ENCODE measurements at places on chromosomes 3 and 15.

DNA sequence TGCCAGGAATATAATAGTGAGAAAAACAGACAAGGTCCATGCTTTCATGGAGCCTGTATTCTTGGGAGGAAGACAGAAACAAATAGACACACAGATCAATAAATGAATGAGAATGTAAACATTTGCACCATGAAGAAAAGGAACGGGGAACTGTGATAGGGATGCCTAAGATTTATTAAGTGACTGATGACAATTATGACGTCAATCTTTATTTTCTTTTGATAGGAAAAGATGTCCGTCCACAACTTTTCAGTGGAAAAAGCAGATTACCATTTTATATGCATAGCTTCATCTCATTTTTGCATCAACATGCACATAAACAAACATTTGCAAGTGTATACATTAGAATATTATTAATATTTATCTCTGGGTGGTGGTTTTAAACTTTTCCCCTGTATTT lies 27.9 kb upstream of the WNT5A start:
- no peak for DNase-seq

DNA sequence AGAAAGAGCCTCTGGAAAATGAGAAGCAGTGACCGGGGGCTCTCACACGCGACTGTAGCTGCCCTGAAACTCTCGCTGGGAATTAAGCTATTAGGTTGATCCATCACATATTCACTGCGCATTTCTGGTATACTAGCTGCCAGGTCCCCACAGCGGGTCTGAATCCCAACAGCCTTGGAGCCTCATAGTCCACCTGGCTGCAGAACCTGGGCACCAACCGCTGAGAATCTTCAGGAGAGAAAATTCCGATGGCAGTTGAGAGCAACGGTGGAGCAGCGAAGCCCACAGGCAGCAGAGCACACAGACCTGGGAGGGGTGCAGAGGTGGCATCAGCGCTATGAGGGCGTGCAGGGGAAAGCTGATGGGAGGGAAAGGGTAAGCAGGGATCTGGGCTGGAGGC lies 75.1 kb downstream of the FAM174B start:
- no peak for DNase-seq

GRCh38 chr3:129576514-129577352 lies 29.7 kb downstream of the PLXND1 start:
- DNase-seq = peak; percentile 19

DNA sequence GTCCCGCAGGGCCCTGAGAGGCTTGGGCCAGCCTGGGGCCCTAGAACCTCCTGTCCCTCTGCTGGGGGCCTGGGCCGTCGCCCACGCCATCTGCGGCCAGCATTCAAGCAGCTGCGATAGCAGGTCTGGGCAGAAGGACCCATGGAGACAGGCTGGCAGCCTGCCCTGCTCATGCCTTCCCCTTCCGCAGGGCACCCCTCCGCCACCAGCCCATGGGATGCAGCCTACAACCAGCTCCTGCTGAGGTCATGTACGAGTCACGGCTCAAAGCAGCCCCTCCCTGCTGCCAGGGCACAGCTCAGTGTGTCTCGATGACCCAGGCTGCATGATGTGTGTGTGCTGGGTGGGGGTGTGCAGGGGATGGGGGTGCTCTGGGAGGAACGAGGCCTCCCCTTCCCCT lies 27.8 kb downstream of the DUSP7 start:
- no peak for DNase-seq

DNA sequence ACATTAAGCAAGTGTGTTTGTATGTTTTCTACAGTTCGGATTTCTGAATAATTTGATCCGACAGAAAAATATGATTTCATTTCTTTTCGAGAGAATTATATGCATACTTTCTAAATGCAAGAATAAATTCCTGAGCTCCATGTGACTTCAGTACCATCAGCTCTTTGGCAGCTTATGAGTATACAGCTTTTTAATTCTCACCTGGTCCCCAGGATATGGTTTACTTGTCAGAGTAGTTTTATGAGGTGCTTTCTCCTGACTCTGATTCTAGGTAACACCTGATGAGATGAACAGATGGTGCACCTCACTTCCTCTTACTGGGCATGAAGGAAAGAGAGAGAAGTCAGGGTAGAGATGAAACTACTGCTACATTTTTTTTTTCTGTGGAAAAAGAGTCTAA lies 3.1 kb downstream of the HGD start:
- no peak for DNase-seq

DNA sequence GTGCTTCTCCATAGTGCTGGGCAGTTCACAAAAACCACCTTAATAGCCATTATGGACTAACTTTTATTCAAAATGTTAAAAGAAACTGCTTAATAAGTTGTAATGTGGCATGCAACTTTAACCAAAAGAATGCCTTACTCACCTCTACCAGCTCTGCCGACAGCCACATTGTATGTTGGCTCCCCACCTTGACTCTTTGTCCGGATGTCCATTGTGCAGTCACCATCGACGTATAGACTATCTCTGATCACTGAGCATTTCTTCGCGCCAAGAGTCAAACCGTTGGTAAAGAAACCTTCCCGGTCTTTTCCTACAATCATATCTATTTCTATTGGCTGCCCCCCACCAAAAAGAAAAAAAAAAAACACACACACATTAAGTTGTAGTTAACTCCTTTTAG lies 2.5 kb downstream of the PFN2 start:
- DNase-seq = no peak

- peak; percentile 29 for DNase-seq
These were observed 42.9 kb upstream of the PLCL2 start for GRCh38 chr3:16841904-16842271.

- no peak for DNase-seq
These were observed 101.6 kb downstream of the RPL22L1 start for GRCh38 chr3:170768334-170768801.

DNA sequence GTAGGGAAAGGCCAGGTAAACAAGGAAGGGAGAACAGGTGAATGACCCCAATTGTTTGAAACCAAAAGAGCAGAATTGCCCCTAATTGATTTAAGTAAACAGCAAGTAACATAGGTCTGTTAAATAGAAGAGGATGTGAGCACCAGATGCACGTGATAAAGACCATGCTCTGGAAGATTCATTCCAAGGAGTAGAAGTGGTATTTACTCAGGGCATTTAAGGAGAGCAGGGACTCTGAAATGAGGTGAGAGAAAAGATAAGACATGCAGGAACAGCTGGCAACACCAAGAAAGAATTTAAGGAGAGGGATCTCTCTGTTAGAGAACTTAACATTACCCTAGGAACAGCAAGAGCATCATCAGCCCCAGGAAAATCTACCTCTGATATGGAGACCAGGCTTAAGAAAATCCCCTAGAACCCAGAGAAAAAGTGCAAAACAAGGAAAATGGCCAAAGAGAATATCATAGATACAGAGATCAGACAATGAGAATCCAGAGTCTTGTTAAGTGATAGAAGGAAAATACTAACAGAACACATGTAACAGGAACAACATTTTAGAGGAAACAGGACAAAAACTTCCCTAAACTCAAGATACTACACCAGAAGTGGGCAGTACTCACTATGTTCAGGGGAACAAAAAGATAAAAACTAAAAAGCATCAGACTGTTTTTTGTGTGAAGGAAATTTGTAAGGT lies 6.4 kb downstream of the NUDT16 start:
- no peak for DNase-seq

- DNase-seq = no peak
These were observed 110.2 kb downstream of the CMSS1 start for GRCh38 chr3:99927671-99928457.

GRCh38 chr3:115494826-115495225 lies 128.5 kb upstream of the GAP43 start:
- DNase-seq = no peak

GRCh38 chr3:180290300-180290699 lies 253.6 kb upstream of the PEX5L start:
- no peak for DNase-seq
